ENCODE measurements at places on chromosomes 12 and 14.
A peak's percentile ranks its signal among the peaks of the same experiment; 100 is the strongest.

DNA sequence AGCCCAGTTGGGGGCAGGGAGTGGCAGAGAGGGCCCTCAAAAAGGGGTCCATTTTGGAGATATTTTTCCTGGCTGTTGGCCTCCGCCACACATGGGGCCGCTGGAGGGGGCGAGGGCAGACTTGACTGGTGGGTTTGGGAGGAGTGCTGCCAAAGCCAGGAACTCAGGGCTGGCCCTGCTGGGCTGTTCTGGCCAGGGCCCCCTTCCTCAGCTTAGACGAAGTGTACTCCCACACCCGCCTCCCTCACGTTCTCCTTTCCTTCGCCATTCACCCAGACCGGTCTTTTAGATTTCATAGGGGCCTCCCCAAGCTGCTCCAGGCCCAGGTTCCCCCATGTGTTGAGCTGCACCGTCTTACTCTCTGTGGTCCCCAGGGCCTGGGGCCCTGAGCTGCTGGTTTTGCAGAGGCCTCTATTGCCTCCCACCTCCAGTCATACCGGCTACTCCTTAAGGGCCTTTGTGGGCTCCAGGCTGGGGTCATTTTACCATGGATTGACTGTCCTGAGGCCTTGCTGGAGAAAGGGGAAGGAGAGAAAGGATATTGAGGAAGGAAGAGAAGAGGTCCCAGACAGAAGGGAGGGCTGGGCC is 1.3 kb downstream of the KRT7 start:
- DNase-seq: no peak

- no peak for DNase-seq
Observed at GRCh38 chr12:16389594-16389993, 42.1 kb downstream of the MGST1 start.

DNA sequence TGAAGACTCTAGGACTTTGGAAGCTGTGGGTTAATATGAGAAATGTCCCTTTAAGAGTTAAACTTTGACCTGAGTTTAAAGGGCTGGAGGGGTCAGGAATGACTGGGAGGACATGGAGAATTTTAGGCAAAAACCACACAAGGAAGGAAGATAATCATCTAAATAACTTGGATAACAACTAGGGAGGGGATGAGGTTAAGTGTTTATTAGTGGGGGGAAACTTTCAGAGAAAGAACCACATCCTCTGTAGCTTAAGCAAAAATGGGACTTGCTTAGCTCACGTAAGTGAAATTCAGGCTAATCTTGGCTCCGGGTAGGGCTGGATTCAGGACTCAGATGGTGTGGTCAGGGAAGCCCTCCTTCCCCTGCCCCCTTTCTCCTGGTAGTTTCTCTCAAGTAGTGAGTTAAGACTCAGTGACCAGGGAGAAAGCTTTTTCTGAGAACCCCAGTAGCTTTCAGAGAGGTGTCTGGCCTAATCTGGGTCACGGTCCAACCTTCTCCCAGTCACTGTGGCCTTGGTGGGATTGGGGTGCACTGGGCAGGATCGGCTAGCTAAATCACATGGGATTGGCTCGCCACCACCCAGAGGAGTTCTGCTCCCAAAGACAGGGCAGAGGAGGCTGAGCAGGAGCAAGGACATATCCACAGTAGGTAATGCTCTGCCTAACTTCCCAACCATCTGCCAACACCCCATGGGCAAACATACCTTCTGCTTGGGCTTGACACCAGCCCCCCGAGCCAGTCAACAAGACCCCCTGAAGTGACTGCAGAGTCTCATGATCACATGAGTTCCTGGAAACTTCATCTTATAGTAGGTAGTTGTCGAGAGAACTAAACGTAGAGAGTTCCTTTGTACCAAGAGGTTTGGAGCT is 52.8 kb downstream of the ARF6 start:
- DNase-seq: no peak

DNA sequence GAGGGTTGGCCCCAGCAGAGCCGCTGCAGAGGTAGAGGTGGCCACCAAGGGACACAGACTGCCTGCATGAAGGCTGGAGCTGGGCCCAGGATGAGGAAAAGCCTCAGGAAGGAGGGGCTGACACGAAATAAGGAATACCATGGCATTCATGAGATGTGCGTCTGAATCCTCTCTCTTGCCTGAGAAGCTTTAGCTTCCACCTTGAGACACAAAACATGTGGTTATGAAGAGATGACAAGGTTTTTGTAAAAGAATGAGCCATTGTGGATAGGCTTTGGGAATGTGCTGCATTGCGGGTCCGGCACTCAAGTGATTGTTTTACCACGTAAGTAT is 82.7 kb downstream of the DAD1 start:
- no peak for DNase-seq

DNA sequence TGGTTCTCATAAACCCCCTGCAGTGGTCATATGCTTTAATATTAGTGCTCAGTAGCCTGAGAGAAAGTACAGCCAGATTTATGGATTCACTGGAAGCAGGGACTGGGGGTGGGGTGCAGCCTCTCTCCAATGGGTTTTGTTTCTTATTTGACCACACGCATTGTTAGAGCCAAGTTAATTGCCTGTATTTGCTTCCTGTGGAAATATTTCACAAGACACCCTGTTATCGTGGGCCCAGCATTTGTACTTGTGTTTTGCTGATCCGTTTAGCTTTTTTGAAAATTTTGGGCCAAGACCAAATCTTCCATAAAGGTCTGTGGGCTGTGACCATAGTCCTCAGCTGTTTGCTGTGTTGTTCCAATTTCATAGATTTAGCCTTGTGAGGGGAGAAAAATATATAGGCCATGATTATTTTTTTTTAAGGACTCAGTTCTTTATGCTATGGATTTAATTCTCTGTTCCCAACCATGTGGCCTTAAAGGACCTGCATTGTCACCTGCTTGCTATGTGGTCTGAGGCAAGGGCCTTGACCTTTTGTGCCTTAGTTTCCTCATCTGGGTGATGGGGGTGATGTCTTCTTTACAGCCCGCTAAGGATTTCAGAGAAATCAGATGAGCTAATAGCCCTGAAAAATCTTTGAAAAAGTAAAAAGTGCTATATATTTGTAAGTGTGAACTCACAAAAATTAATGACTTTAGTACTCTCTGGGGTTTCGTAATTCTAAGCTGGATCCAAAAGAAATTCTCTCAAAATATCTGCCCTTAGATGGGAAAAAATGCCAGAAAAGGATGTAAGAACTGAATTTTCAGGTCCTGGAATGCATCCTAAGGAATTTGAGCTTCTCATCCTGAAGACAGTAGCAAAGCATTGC is 370.2 kb downstream of the DPF3 start:
- DNase-seq: no peak

DNA sequence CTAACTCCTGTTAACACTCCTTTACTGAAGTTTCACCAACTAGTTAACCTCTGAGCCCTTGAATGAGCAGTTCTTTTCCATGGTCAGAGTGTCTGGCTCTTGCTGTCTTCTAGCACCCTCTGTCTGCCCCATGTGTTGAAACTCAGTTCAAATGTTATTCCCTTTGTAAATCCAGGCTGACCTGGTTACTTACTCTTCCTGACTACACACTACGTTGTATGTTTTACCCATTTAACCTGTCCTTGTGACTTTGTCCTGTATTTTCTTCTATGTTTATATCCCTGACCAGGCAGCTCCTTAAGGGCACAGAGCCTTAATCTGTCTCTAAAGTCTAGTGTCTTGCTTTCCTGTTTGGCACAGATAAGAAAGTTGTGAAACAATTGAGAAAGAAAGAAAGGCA is 389.0 kb upstream of the RPL10L start:
- no peak for DNase-seq

DNA sequence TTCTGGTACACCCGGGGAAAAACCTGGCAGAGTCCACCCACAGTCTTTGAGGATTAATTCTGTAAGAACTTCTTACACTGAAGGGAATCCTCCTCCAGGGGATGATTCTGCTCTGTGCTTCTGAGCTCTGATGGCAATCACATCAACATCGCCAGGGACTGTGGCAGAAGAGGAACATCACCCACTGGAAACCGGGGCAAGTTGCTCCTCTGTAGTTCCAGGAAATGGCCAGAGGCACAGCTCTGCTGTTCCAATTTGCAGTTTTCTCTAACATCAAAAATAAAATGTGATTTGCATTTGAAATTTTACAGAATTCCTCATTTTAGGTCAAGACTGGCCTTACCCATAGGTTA is 207.6 kb downstream of the DAD1 start:
- DNase-seq: no peak

DNA sequence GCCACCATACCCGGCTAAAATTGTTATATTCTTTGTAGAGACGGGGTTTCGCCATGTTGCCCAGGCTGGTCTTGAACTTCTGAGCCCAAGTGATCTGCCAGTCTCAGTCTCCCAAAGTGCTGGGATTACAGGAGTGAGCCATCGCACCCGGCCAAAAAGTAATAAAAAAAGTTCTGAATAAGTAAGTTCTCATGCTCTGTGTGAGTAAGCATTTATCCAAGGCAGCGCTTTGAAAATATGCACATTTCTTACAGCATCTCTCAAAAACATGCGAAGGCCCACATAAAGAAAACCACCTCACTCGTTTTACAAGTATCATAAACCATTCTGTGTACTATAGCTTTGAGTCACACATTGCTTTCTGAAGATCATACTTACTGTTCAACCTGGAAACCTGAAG is 8.6 kb downstream of the GIT2 start:
- no peak for DNase-seq

- DNase-seq: no peak
Observed at GRCh38 chr12:130163461-130164215, 1.4 kb downstream of the FZD10 start.

DNA sequence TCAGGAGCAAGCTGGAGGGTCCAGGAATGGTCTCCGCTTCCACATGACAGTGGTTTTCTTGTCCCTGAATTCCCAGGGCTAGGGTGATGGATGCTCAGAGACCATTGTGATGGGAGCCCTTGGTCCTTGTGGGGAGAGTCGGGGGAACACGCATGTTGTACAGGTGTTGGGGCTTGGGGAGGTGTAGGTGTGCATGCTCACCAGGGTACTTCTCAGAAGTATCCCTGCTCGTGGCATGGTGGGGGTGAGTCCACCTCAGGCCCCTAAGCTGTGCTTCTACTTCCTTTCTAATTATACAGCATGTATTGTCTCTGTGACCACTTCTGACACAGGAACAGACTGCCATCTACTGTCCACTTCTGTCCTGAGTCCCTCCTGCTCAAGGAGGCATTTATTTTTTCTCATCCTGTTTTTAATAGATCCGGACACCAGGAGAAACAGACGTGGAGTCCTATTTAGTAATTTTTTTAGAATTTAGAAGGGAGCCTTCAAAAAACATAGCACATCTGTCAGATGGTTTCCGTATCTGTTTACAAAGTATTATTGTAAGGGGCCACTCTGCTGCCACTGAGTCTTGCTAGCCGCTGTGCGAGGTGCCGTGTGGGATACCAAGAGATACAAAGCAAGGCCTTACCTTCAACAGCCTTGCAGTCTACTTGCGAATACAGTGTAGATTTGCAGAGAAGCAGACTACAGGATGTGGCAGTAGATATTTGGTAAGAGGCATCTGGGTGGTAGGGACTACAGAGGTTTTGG is 10.5 kb downstream of the NTF3 start:
- peak; percentile 26 for DNase-seq

DNA sequence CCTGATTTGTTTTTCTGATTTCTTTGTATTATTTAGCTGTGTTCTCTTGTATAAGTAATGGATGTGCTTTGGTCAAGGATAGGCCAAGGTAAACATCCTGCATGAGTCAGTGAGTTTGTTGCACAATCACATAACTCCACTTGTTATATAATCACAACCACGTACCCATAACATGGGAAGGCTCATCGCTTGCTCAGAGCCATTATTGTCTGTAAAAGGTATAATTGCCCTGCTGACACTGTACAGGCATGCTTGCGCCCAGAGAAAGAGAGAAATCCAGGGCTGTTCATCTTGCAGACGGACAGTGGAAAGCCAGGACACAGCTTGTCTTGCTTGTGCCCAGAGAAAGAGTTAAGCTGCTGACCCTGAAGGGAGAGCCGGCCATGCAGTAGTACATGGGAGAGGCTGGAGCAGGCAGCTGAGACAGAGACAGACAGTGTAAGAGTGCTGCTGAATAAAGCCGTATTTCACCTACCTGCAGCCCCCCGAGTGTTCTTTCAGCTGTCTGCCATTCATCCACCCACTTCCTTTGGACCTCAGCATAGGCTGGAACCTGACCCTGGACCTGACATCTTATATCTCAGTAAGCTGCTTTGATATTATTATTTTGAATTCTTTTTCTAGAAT is 174.7 kb upstream of the DAAM1 start:
- no peak for DNase-seq

DNA sequence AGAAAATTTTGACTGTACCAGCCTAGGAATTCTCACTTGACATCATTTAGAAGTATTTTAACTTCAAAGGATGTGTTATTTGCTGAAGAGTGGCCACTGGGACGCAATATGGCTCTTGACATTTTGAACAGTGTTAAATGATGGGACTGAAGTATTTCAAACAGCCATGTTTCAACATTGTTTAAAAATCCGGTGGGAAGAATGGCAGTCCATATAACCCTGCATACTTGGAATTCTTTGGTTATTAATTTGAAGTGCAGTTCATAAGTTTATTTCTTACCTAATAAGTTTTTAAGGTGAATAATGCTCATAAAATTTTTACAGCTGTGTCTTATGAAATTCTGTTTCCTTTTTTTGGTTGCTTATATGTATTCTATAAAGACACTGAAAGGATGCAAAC is 8.3 kb downstream of the TMTC2 start:
- DNase-seq: no peak

DNA sequence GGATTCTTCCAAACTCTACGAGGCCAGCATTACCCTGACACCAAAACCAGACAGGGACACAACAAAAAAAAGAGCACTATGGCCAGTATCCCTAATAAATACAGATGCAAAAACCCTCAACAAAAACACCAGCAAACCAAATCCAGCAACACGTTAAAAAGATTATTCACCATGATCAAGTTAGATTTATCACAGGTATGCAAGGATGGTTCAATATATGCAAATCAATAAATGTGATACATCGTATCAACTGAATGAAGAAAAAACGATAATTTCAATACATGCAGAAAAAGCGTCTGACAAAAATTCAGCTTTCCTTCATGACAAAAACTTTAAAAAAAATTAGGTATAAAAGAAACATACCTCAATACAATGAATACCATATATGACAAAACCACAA is 99.9 kb downstream of the CEP83 start:
- DNase-seq: no peak

- DNase-seq: no peak
Observed at GRCh38 chr14:75705014-75705413, 44.0 kb downstream of the TTLL5 start.

DNA sequence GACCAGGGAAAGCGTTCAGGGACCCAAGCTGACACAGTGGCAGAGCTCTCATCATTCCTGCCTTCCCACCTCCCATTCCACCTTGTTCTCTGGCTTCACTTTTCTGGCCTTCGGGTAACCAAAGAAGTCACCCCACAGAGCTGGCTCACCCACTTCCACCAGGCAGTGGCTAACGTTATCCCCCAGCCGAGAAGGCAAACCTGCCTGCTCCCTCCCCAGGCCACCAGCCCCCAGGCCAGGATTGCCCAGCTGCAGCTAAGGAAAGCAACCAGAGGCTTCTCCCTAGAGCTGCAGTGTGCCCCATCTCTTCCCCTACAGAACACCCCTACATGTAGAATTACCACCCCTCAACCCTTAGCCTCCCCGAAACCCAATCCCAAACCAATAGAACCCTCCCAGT is 22.2 kb downstream of the CCDC88C start:
- no peak for DNase-seq

- no peak for DNase-seq
Observed at GRCh38 chr12:22657538-22657937, 32.6 kb downstream of the ETNK1 start.

- no peak for DNase-seq
Observed at GRCh38 chr12:119258556-119258955, 76.0 kb upstream of the CCDC60 start.

GRCh38 chr12:122078141-122079032 is at the start of gene MLXIP:
Gene MLXIP, plus strand, starts transcription at chr12:122078756. Its CDS starts 98 bp downstream, at chr12:122078854.
- DNase-seq: no peak

All from smooth muscle cell of the brain vasculature (primary cell).